ENCODE measurements at places on chromosomes 4 and X.

GRCh38 chr4:145552181-145552822, 66.9 kb upstream of the MMAA start:
- no peak for DNase-seq

DNA sequence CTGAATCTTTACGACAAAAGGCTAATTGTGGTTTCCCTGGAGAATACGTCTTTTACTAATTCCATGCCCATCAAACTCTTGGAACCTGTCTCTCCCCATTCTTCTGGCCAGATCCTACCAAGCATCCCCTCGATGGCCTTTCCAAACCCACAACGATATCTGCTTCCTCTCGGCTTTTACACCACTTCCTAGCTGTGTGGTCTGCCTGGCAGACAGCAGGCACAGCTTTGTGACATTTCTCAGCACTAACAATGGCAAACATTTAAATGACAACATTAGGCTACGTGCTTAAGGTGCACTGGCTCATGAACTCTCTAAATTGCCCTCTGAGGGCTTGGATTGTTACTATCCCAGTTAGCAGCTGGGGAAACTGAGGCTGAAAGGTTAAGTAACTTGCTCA, 141.0 kb downstream of the NSUN7 start:
- no peak for DNase-seq

- DNase-seq = no peak
Observed at GRCh38 chr4:105495667-105496066, 21.8 kb upstream of the PPA2 start.

DNA sequence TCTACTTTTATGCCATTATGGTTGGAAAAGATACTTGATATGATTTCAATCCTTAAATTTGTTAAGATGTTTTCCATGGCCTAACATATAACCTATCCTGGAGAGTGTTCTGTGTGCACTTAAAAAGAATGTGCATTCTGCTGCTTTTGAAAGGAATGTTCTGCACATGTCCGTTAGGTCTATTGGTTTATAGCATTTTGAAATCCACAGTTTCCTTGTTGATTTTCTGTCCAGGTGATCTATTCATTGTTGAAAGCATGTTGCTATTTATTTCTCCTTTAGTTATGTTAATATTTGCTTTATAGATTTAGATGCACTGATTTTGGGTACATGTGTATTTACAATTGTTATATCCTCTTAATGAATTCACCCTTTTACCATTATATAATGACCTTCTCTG, 5.7 kb upstream of the KLKB1 start:
- no peak for DNase-seq

GRCh38 chr4:98838977-98839618, 89.8 kb downstream of the EIF4E start:
- DNase-seq = no peak

- no peak for DNase-seq
Observed at GRCh38 chrX:114787061-114787460, 203.2 kb downstream of the HTR2C start.

DNA sequence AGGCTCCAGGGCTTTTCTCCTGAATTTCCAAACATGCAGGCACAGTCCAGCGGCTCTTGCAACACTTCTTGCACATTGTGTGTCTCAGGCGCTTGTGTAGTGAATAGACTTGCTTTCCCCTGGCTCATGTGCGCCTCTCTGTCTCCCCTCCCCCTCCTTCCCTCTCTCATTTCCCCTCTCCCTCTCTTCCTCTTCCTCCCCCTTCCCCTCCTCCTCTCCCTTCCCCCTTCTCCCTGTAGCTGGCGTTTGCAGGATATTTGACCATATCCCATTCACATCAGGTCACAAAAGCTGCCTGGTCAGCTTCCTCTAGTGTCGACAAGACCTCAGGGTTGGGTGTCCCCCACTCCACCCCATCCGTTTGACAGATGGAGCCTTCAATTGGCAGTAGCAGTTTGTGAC, 2.4 kb downstream of the CHST7 start:
- no peak for DNase-seq

GRCh38 chr4:119139822-119140252, 4.2 kb downstream of the MYOZ2 start:
- DNase-seq = no peak

DNA sequence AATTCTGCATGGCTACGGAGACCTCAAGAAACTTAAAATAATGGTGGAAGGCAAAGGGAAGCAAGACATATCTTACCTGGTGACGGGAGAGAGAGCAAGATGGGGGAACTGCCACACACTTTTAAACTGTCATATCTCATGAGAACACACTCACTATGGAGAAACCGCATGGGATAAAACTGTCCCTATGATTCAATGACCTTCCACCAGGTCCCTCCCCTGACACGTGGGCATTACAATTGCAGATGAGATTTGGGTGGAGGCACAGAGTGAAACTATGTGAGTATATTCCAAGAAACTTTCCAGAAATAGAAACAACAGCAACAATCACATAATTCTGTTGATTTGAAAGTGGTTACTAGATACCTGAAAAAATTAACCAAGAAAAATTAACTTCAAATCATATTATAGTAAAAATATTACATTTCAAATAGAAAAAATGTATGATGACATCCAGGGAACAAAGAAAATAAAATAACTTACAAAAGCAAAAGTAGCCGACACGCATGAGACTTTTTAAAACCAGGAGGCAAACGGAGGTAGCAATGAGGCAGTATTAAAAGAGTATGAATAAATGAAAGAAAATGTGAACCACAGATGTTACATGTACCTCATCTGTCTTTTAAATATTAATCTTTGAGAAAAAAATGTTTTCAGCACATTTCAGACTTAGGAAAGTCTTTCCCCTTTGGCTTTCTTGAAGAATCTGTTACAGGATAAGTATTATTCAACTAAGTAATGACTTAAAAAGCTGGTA, 879.5 kb downstream of the TECRL start:
- no peak for DNase-seq

DNA sequence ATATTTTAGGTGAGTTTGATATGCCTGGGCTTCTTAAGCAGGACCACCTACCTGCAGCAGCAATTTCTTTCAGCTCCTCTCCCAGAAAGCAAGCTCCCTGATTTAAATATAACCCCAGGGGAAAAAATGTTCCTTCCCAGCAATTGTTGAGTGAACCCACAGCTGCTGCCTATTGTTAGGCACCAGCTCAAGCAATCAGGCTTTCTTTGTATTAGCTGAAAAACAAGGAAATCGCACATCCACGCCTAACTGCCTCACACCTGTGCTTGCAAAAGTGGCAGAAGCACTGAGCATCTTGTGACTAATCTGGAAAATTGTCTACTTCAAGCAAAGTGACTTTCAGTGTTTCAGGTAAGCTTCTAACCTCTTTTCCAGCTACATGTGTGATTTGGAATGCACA, 432.2 kb downstream of the SMARCA1 start:
- DNase-seq = no peak

- no peak for DNase-seq
Observed at GRCh38 chrX:38732866-38733265, 68.4 kb upstream of the MID1IP1 start.

- no peak for DNase-seq
Observed at GRCh38 chr4:149145803-149146202, 669.8 kb downstream of the IQCM start.

GRCh38 chr4:141435446-141436225, 200.7 kb upstream of the IL15 start:
- DNase-seq = no peak

DNA sequence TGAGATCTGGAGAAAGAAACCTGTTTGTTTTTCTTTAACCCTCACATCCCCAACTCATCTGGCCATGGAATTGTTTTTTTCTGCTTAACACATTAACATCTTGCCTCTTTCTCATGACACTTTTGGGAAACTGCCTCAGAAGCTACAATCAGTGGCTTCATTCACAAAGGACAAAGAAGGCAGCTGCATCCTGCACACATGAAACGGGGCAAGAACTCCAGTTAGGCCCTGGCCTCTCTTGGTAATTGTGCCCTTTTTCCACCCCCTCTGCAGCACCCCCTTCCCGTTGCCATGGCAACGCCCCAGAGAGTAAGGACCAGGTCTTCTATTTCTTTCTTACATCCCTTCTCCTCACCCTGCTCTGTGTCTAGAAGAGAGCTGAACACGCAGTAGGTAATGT, 103.4 kb downstream of the PDGFRA start:
- DNase-seq = no peak

DNA sequence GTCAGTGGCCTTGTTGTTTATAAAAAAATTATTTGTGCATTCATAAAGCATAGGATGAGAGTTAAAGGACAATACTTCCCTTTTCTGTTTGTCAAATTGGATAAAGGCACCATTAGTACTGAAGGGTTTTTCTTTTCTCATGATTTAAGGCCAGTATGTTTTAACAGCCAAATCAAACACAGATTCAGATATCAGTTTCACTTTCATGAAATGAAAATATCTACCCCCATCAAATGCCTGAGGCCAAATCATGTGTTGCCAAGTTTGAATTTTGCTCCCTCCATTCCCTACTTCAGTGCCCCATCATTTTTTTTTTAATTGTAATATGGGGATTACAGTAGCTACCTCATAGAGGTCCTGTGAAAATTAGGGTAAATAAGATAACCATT, 745.9 kb downstream of the RPA4 start:
- DNase-seq = no peak

DNA sequence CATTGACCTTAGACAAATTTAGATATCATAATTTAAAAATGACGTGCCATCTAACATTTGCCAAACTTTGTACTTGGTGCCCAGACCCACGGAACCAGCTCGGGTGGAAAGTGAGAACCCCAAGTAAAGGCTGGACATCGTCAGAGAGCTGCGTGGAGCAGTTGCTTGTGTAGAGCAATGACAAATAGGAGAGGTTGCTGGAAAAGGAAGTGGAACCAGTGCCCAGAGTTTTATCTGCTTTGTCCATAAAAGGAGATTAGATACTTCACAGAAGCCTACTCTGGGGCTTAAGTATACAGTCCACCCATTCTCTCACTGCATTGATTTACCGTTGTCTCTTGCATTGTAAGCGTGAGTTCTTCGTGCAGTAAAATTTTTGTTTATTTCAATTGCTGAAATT, 5.4 kb upstream of the TBC1D1 start:
- no peak for DNase-seq

DNA sequence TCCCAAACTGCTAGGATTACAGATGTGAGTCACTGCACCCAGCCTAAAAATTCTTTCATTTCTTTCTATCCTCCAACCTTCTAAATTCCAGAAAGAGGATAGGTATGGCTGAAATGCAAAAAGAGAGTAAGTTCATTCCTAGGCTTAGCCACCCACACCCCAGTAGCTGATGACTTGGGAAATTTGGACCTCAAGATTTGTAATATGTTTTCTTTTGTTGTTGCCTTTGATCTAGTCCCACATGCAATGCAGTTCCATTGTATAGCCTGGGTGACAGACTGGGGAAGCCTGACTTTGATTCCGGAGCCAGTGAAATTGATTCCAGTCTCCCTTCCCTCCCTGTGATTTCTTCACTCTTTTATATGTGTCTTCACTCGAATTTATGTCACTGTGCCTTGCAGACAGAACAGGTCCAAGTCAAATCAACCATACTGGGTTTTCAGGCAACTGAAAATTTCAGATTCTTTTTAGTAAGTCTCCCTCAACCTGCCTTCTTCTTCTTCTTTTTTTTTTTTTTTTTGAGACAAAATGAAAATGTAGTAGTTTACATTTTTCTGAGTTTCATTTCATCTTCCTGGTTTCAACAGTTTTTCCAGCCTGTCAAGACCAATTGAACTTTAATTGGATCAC, 176.2 kb upstream of the RBPJ start:
- no peak for DNase-seq

- no peak for DNase-seq
Observed at GRCh38 chrX:94057385-94057784, 383.4 kb downstream of the FAM133A start.

DNA sequence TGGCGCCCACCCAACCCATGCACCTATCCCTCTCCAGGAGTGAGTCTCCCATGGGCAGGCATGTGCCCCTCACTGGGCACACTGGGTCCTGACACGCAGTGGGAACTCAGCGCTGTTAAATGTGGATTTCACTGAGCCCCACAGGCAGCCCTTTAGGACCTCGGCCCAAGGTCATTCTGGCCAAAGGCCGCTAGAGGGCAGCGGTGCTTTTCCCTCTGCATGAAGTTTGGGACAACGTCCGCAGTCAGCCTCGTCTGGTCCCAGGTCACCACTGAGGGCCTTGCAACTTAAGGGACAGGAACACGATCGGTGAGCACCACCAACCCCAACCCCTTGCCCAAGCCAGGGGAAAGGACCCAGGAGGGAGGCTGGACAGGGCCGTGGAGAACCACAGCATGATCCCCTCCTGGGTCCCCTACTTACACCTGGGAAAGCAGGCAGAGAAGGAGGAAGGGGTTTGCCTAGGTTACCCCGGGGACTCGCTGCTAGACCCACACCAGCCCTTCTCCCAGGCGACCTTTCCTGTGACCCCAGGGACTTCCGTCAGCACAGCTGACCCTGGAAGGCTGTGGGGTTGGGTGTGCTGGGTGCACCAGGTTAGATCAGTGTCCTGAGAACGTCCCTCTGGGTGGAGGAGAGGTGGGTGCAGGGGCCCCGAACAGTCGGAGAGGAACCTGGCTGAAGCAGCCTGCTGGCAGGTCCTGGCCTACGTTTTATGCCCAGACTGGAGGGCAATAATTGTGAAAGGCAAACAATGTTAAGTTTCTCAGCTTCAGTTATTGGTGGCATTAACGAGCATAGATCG, 24.0 kb downstream of the CYTL1 start:
- DNase-seq = peak; percentile 70

GRCh38 chr4:158788516-158788915, 19.7 kb downstream of the FNIP2 start:
- DNase-seq = no peak

DNA sequence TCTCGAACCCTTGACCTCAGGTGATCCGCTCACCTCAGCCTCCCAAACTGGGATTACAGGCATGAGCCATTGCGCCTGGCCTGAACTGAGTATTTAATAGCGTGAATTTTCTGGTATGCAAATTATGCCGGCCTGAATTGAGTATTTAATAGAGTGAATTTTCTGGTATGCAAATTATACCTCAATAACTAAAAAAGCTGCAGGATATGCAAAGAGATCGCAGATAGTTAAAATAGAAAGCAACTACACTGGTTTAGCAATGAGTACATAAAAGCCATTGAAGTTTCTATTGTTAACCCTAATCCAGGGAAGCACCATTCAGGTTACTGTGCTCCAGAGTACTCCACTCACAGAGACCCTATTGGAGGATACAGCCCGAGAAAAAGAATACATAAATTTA, 22.8 kb downstream of the FBXW7 start:
- no peak for DNase-seq

Measured in mesothelial cell of epicardium (in vitro differentiated cells).